Naive thymus-derived CD8-positive, alpha-beta T cell (primary cell): ENCODE measurements at places on chromosomes 5 and 9. TPM values are rescaled to one million over a fixed set of nuclear protein-coding genes. Genes with fewer than 3 reads are reported as not detected.

CBY3 gene
- total RNA-seq: not detected

NIM1K gene
- total RNA-seq: 0.26 TPM

ADGRV1 gene
- 0.13 TPM for total RNA-seq

LCP2 gene
- 311 TPM for total RNA-seq

SH2D3C gene
- 42.8 TPM for total RNA-seq

PNPLA7 gene
- 14.5 TPM for total RNA-seq
